ENCODE measurements at places on chromosomes 16 and 17.
A peak's percentile ranks its signal among the peaks of the same experiment; 100 is the strongest.

- peak; percentile 77 for DNase-seq
Measured at GRCh38 chr17:66417300-66417719, 114.9 kb downstream of the PRKCA start.

DNA sequence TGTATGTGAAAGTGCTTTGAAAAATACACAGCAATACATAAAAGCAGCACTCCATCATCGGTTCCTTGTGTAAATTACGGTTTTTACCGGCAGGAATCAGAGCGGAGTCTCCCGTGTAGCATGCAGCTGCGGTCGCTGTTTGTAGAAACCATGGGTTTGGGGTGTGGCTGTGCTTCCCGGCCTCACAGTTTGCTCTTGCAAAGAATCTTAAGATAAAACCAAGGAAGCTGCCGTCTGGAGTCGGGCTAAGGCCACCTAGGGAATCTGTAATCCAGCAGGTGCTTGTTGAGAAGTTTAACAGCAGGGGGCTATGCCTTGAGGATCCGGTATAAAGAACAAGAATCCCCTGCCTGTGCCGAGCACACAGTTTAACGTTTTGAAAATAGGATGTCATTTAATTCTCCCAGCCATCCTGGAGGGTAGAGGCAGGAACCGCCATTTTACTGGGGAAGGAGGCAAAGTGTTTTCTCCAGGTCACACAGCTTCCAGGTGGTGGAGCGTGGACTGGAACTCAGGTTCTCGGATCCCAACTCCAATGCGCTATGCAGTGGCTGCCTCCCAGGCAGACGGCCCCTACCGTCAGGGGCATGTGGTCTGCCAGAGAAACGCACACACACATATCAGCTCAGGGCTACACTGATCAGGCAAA lies 6.0 kb upstream of the TLCD3A start:
- peak; percentile 60 for DNase-seq

- DNase-seq, result no peak
Measured at GRCh38 chr17:66533572-66533971, 231.2 kb downstream of the PRKCA start.

GRCh38 chr16:49260253-49260652 lies 21.4 kb downstream of the CBLN1 start:
- DNase-seq, result no peak

DNA sequence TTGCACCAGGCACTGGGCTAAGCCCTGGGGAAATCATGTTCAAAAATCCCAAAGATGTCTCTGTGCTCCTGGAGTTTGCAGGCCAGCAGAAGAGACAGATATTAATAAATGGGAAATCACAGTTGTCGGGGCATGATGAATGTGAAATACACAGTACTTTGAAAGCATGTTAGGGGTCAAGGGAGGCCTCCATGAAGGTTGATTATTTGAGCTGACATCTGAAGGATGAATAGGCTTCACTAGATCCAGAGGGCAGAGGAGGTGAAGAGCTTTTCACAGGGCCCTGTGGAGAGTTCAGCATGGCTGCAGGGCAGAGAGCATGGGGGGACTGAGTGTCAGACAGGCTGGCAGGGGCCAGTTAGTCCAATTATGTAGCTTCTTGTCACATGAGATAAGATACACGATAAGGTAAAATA lies 2.6 kb downstream of the ANKRD40CL start:
- DNase-seq, result no peak

GRCh38 chr17:81111066-81111465 lies 54.2 kb upstream of the PVALEF start:
- DNase-seq, result no peak

GRCh38 chr17:57499648-57500049 lies 243.3 kb downstream of the MSI2 start:
- DNase-seq, result no peak

- no peak for DNase-seq
Measured at GRCh38 chr16:72815348-72816318, 232.3 kb downstream of the ZFHX3 start.

DNA sequence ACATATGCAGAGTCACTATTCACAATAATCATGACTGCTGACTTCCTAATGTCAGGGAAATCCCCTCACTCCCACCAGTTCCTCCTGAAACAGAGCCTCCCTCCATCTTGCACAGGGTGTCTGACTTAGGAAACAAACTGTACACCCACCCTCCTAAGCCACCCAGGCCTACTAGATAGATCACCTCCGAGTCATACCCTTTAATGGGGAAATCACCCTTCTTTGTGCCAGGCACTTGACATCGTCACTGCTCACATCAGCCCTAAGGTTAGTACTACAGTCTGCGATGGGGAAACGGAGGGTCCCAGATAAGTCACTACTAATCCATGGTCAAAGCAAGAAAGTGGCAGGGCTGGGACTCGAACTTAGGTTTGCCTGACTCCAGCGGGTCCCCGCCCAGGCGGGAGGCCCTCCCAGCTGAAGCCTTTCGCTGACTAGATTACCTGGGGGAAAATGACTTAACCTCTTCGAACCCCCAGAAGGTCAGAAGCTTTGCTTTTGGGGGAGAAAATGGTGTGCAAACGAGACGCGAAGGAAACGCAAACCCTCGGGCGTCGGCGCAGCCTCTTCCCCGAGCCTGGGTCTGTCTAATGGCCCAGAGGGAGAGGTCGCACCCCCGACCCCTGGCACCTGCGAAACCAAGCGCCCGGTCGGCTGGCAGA lies 3.4 kb upstream of the MLLT6 start:
- DNase-seq, result peak; percentile 58

DNA sequence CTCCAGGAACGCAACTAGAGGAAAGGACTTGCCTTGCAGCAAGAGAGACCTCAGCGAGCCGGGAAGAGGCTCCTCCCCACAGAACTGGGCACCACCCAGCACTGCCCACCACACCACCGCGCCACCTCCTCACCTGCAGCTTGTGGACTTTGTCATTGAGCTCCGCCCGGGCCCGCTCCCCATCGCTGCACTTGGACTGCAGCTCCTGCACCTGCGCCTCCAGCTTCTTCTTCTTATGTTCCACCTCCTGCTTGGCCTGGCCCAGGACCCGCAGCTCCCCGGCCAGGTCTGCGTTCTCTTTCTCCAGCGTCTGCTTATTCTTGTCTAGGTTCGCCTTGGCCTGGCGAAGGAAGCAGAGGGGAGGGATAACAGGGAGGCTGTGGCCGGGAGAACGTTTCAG lies 76.7 kb downstream of the NDE1 start:
- DNase-seq, result no peak

DNA sequence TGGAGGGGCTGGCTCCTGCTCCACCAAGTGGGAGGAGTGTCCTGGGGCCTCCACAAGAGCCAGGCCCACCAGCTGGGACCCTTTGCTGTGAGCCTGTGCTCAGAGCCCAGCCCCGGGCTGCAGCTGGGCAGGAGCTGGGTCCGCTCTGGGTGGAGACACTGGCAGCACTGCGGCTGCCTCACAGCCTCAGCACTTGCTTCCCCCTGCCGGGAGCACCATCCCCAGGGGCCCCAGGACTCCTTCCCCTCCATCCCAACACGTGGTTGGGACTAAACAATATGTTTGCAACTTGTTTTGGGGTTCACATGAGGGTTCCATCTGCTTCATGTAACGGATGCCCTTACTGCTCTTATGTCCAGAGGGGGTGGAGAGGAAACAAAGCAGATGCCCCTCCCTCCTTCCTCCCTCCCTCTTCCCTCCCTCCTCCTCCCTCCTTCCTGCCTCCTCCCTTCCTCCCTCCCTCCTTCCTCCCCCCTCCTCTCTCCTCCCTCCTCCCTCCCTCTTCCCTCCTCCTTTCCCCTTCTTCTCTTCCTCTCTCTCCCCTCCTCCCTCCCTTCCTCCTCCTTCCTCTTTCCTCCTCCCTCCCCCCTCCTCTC lies 16.3 kb upstream of the CBFA2T3 start:
- no peak for DNase-seq

DNA sequence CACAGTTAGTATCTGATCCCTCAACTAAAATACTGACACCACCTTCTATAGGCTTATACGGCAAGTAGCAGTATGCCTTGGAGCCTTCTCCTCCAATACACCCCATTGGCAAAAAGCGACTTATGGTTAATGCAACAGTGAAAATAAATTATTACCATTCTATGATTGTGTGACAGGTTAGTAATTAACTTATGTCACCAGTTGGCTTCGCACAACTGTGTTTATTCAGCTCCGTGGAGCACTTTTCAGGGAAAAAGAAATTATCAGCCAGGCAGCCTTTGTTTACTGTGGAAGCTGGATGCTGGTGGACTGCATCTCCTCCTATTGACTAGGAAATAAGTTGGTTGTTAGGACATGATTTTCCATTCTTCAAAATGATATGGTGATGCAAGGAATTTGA lies 833.8 kb upstream of the RBFOX1 start:
- no peak for DNase-seq

DNA sequence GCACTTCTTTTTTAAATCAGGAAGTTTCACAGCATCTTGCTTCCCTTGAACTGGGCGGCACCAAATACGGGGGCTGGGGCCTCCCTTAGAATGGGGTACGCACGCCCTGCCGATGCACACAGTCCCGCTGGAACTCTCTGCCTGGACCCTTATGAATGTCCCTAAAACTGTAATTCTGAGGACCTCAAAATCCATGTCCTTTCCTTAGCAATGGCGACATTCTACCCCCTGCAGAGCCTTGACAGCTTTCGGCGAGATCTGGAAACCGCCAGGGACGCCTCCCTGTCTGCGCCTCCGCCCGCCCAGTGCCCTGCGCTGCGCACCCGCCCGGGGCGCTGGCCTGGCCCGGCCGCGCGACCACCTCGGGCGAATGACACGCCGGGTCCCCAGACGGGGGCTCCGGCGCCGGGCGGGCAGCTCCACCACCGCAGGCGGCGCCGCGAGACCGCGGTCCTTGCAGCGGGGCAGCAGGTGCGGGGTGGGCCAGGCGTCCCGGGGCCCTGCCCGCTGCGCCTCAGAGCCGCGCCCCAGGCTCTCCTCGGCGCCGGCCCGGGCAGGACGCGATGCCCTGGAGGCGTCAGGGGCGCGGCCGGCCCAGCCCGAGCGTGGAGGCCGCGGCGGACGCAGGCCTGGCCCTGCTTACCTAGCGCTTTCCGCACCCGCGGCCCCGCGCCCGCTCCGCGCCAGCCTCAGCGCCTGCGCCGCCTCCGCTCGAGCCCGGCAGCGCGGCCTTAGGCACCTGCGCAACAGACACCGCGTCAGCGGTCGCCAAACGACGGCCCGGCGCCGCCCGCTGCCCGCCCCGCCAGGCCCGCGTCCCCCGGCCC lies 548 bp downstream of the HAGH start:
- peak; percentile 79 for DNase-seq

DNA sequence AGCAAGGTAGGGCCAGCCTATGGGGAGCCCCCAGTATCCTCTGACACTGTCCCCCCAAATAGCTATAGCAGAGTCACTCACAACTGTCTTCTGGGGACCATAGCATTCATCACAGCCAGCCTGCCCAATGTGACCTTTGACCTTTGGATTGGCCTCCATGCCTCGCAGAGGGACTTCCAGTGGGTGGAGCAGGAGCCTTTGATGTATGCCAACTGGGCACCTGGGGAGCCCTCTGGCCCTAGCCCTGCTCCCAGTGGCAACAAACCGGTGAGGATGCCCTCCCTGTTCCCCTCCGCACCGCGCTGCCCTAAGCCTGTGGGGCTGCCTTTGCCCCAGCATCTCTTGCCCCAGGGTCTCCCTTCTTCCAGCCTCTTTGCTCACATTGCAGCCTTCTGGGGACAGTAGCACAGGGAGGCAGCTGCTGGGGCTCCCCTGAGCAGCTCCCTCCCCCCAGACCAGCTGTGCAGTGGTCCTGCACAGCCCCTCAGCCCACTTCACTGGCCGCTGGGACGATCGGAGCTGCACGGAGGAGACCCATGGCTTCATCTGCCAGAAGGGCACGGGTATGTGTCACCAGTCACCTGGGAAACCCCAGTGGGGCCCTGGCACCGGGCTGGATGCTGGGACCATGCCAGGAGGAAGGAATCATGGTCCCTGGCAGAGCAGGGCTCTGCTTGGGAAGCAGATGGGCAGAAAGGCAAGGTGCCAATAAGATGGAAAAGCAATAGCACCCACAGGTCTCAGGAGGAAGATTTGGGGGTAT lies 61.1 kb downstream of the MRC2 start:
- no peak for DNase-seq

DNA sequence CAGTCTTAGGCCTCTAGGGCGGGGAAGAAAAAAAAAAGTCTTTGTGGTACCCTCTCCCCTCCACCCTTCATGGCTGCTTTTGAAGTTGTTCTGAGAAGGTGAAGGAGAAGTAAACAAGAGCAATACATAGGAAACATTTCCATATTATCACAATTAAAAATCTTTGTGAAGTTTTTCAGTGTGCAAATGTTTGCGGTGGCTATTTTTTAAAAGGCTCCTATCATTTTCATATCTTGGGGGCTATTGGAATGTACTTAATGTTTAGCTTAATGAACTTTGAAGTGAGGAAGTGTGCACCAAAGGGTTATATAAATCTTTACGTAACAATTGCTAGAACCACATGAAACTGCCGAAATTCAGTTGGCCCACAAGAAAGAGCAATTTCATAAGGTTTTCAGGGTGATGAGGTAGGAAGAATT lies 7.6 kb downstream of the NOL11 start:
- DNase-seq, result no peak

DNA sequence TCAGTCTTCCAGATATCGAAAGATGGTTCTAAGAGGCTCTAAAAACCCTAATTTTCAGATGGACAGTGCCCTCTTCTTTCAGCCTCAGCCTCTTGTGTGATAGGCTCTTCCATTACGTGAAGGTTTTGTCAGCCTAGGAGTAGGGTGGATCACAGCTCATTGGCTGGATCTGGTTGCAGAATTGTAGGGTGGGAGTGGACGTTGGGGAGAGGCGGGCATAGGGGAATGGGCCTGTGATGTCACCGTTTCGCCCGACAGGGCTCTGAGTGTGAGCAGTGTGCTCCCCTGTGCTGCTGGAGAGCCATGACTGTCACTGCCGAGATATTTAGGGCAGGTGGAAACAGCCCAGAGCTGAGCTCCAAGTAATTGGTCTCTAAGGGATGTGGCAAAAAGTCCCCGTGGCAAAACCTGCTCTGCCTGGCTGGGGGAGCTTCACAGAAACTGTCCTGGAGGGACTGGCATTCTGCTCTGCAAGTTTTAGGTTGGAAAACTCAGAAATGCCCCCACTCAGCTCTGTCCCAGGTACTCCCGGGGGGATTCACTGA lies 6.2 kb upstream of the WFIKKN1 start:
- DNase-seq, result no peak

GRCh38 chr17:35534576-35535093 lies 2.8 kb downstream of the SLFN12L start:
- DNase-seq, result no peak

- DNase-seq, result no peak
Measured at GRCh38 chr16:53092284-53092683, 37.5 kb downstream of the CHD9 start.

DNA sequence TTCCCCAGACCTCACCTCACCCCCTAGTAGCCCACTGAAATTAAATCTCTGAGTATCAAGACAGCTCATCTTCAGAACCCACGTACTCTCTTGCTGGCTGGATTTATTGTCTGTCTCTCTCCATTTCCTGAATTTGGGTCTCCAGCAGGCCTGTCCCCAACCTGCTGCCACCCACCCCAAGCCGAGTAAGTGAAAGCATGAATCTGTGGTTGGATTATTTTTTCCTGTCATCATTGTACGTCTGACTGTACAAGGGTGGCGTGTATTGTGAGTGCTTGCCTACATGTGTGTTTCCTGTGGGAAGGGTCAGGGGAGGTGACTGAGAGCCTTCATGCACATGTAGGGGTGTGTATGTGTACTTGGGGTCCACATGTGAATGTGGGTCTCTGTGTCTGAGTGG lies 5.4 kb downstream of the TNP2 start:
- no peak for DNase-seq
